ENCODE measurements at places on chromosomes 12 and 14.

DNA sequence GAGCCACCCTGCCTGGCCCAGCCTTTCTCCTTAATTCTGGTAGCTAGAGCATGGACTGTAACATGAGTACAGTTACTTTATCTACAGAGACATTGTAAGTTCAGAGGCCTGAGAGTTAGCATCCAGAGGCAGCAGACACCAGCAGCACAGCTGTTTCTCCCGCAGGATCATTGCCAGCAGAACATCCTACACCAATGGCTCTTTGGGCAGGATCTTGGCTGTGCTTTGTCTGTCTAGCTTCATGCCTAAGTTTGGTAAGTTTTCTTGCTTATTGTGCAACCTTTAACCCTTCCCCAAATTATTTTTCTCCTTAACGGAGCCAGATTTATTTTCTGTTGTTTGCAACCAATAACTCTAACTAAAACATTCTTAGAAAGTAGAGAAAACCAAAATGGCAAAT lies 21.6 kb downstream of the C12orf71 start:
- no peak for DNase-seq

DNA sequence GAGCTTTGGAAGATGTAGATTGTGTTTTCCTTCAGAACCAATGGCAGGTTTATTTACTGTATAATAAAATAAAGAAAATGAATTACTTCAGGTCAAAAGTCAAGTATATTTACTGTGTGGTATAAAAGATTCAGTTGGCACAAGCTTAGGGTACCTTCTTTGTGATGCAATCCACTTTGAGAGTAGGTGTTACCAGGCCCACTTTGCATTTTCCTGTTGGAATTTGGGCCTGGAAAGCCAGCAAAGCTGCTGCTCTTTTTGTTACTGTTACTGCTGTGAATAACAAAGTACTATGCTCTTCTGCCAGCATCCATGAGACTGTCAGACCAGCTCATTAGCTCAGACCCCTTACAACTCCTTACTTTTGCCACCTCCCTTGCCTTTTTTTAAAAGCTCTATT lies 649.0 kb upstream of the SEL1L start:
- no peak for DNase-seq

DNA sequence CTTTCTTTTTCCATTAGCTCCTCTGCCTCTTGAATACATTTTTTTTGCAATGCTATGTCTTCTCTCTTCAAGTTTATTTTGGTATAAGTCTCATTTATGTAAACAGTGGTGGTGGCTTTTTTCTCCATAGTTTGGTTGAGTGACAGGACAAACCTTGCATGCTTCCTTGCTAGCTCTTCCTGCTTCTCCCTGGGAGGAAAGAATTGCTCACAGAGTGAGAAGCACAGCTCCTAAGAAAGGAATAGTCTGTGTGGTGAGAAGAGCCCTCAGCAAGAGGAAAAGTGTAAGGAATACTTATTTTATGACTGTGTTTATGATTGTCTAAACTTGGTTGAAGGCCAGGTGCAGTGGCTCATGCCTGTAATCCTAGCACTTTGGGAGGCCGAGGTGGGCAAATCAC lies 11.5 kb downstream of the CCDC175 start:
- no peak for DNase-seq

- no peak for DNase-seq
Observed at GRCh38 chr12:108525681-108526080, 10.6 kb downstream of the FICD start.

DNA sequence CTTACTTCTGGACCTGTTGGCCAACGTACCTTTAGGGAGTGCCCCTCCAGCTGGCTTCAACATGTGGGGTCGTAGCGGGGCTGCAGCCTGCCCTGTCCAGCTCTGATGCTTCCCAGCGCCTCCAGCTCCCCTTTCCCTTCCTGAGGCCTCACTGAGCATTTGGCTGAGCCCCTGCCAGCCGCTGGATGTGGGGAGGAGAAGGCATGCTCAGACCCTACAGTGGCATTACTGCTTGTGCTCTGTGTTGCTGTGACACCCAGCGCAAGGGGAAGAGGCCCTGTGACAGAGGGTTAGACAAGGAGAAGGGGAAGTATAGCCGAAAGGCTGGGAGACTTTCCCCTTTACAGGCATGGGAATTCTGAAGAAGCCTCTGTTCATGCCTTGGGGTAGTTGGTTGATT lies 145.9 kb downstream of the PRKCH start:
- DNase-seq, result no peak

Data from NCI-H510A treated with DMSO at 0.1 percent for 48 hours (cell line).